ENCODE measurements at places on chromosomes 2 and 18.

DNA sequence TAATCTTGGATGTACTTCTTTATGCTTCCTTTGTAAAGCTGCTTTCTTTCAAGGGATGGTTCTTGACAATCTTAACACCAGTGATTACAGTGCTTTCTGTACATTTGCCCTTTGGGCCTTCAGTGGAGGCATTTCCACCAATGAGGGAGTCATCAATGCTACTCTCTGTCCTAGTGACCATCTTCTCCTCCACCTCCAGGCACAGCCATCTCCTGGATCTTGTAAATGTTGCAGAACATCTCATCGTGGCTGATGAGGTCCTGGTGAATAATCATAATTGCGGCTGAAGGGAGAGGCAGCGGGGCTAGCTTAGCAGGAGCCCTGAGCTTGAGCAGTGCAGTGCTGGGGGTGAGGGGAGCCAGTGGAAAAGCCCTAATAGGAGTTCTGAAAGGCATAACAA lies 32.5 kb downstream of the IDH1 start:
- no peak for DNase-seq

- no peak for DNase-seq
Observed at GRCh38 chr2:160507464-160507863, 13.9 kb upstream of the RBMS1 start.

DNA sequence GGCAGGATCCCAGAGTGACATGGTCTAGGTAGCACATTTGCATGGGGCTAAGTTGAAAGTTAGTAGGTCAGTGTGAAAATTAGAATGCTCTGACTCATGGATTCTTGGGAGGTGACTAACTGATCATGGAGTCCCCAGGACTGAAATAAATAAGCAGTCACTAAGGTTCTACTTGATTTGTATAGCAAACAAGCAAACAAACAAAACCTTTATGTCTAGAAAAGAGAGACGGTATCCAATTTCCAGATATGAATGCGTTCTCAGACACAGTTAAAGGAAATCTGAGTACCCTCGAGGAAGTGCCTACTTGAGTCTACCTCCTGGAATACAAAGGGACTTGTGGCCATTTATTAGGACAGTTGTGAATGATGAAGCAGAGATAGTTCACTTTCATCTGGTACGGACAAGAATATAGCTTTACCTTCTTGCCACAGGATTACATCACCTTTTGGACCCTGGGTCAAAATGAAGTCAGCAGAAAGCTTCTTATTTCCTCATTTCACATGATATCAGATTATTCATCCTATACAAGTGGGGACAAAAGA lies 54.3 kb upstream of the AGPS start:
- DNase-seq = no peak

GRCh38 chr2:78992451-78992806 lies 33.1 kb upstream of the REG3G start:
- no peak for DNase-seq

GRCh38 chr2:160087854-160088745 lies 25.7 kb upstream of the PLA2R1 start:
- DNase-seq = no peak

- DNase-seq = no peak
Observed at GRCh38 chr2:160952464-160953254, 207.6 kb upstream of the TANK start.

All from stimulated activated CD4-positive, alpha-beta T cell treated with anti-CD3 and anti-CD28 coated beads, Interleukin-4, amount 100 ng/mL, for 4 hours (primary cell).